ENCODE measurements at places on chromosomes 4 and X.

DNA sequence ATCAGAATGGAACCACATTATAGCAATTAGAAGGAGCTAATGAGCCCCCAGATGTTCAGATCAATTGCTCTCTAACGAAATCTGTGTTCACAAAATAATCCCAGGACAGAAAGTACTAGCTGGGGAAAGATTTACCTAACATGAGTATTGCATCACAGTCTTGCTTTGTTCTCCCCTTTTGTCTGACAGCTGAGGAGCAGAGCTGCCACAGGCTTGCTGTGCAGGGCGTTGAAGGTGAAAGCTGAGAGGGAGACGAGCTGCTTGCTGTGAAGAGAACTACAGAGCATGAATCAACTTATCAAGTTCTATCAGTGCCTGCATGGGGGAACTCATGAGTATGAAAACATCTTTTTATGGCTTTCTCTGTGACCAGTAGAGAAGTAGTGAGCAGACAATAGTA, 441.2 kb downstream of the CENPC start:
- DNase-seq, result no peak

- no peak for DNase-seq
Observed at GRCh38 chr4:39699687-39700409, 1.9 kb downstream of the UBE2K start.

DNA sequence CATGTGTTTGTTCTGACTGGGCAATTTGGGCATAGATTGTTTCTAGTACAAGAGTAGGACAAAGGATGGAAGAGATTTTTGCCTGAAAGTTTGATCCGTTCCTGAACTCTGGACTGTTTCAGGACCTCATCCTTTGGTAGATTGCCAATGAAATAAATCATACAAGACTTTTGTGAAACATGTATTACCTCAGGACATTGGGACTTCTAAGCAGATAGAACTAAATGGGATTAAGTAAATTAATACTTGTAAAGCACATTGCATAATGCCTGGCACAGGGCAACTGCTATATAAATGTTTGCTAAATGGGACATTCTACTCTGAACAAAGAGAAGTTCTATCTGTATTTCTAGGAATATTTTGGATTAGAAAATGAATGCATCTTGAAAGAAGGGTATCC, 164.8 kb upstream of the RPS6KA3 start:
- no peak for DNase-seq

GRCh38 chr4:25051534-25051933, 20.8 kb upstream of the LGI2 start:
- no peak for DNase-seq

GRCh38 chr4:97548943-97549583, 594.2 kb downstream of the STPG2 start:
- no peak for DNase-seq

DNA sequence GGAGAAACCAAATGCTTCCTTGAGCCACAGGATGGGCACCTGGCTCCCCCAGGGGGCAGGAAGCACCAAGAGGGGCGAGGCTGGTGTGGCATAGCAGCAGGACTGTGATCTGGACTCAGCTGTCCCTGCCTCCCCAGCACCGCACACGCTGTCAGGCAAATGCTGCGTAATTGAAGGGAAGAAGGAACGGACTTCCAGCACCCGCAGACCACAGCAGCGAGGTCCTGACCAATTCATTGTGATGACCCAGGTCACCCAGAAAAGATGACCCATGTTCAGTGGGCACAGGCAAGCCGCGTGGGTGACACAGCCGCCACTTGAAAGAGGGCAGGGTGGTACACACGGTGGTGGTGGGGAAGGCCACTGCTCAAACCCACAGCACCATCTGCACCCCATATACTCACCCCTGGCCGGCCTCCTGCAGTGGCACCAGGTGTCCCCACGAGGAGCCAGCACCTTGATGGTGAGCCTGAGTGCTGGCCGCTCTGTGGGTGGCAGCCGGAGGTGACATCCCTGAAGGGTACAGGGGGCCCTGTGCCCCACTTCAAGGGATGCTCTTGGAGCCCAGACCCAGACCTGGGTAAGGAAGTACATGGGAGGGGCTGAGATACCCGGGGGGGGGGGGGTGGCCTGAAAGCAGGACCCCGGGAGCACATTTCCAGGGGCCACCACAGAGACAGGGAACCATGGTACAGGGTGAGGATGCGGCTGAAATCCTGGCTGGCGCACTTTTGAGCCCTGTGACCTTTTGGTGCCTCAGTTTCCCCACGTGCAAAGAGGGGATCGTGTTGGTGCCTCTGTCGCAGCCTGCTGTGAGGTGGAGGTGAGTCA, 11.5 kb downstream of the NAT8L start:
- no peak for DNase-seq

- DNase-seq, result no peak
Observed at GRCh38 chr4:42781315-42781714, 111.2 kb upstream of the GRXCR1 start.

GRCh38 chr4:104533156-104533555, 38.5 kb upstream of the CXXC4 start:
- DNase-seq, result no peak

DNA sequence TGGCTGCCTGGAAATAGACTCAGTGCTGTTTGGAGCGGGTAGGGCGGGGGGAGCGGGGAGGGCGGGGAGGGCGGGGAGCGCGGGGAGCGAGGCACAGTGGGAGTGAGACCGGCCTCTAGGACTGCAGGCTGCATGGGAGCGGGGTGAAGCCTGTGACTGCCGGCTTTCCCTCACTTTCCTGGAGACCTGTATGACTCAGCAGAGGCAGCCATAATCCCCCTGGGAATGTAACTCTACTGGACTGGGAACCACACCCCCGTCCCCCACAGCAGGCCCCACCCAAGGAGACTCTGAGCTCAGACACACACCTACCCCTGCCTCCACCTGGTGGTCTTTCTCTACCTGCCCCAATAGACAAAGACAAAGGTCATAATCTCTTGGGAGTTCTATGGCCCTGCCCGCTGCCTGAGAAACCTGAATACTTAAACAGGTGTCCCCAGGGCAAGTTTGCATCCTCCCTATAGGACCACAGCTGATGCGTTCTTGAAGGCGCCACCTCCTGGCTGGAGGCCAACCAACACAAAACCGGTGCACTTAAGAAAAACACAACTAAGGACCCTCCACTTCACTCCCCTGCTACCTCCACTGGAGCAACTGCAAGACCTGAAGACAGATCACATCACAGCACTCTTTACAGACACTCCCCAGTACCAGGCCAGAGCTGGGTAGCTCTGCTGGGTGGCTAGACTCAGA, 18.0 kb downstream of the HDAC8 start:
- no peak for DNase-seq

DNA sequence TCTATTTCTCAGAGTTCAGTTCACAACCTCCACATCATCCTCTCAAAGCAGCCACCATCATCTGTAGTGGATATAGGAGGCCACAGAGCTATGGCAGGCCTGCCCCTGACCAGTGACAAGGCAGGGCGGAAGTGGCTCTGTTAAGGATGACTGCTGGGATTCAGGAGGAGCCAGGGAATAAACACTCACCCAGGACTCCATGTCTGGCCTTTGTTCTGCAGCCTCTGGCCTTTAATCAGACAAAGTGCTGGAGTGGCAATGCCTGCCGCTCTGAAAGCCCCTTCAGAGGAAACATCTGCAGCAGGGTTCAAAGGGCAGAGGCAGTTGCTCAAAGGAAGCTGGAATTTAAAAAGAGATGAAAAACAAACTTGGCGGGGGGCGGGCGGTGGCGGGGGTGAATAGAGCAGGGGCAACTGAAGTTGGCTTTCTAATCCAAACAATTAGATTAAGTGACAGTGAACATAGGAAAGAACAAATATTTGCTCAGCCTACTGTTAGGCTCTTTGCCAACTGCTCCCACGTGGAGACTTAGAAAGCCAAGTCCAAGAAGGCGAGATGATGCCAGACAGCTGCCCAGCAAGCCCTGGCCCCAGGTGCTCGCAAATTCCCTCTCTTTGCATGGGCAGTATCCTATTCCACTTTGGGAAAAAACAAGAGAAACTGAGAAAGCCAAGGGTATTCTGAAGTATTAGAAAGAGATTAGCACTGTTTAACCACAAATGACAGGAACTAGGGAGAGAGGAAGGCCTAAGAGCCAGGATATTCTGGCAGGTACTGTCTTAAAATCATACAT, 5.5 kb downstream of the MPP1 start:
- DNase-seq, result no peak

- no peak for DNase-seq
Observed at GRCh38 chr4:3700736-3701135, 65.4 kb upstream of the ADRA2C start.

DNA sequence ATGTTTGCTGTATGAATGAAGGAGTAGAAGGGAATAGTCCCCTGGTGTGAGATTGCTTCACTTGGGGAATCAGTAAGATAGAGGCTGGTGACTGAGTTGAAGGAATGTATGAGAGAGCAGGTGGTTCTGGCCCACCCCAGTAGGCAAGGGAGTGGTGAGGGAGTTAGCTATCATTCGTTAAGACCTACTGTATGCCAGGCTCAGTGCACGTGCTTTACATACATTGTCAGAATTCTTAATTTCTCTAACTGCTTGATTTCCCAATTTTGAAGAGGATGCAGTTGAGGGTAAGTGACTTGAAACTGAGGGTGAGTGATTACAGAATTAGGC, 700 bp downstream of the VMA21 start:
- DNase-seq, result no peak

- DNase-seq, result no peak
Observed at GRCh38 chr4:55864577-55865223, 11.3 kb downstream of the EXOC1 start.

GRCh38 chrX:3743801-3744439, 30.5 kb upstream of the PRKX start:
- DNase-seq, result peak; percentile 10
